ENCODE measurements at places on chromosomes 2 and 18. TPM values are rescaled to one million over a fixed set of nuclear protein-coding genes. Genes with fewer than 3 reads are reported as not detected.
A peak's percentile ranks its signal among the peaks of the same experiment; 100 is the strongest.

Gene RAB11FIP5
- total RNA-seq, result 39.2 TPM

Gene CTNNA2
- total RNA-seq, result not detected

Gene INHBB
- 5.8 TPM for total RNA-seq

DNA sequence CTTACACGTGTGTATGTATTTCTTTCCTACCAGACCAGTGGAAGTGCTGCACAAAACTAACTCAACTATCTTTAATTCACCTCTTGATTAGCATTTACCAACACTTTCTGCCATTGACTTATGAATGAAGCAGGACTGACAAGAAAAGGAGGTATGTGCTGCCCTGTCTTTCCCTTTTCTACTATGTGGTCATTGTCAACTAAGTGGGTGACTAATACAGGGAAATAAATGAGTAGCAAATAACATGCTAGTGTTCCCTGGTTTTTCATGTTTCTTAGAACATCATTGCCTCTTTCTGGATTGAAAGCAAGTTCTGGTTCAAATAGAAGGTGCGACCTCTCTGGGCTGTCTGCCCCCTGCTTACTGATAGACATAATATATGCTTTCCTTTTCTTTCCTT lies 58.0 kb downstream of the LINC00305 start:
- DNase-seq, result no peak

Gene FOXI3
- total RNA-seq, result not detected

DNA sequence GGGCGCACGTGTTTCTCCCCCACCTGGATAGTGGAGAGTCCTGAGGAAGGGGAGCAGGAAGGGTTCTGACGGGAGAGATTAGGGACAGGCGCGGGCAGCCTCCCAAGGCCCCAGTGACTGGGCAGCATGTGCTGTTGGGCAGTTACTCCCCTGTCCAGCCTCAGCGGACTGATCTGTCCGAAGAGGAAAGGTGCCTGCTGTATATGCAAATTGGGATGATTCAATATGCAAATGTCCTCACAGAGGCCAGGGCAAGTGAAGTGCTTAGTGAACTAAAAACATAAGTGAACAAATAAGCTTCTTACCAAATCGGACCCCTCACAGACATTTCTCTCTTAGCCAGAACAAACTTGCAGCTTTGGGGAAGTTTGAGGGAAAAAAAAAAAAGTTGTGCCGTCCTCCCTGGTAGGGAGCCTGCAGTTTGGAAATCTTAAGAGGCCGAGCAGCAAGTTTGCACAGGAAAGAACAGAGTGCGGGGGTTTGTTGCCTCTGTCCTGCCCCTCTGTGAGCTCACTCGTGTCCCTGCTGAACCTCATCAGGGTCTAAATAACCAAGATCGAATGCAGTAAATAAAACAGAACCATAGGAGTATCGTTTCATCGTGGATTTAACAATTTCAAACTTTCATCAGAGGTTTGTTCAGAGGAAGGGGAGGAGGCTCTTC lies 141.4 kb downstream of the KCTD1 start:
- no peak for DNase-seq

DNA sequence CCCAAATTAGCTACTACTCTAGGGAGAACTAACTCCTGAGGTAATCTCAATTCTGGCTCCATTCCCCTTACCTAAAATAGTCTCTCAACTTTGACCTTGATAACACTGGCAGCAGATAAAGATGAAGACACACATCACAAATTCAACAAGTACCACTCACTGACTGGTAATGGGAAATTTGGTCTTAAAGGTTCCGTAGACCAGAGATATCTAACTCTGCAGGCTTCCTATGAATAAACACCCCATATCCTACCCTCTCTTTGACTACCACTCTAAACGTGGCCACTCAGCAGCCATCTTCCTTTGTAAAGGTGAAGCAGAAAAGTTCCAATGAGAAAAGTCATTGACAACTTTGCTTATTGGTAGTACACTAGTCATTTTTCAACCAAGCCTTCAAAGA lies 38.6 kb upstream of the GALNT5 start:
- DNase-seq, result no peak

Gene OLA1
- total RNA-seq, result 51.8 TPM

DNA sequence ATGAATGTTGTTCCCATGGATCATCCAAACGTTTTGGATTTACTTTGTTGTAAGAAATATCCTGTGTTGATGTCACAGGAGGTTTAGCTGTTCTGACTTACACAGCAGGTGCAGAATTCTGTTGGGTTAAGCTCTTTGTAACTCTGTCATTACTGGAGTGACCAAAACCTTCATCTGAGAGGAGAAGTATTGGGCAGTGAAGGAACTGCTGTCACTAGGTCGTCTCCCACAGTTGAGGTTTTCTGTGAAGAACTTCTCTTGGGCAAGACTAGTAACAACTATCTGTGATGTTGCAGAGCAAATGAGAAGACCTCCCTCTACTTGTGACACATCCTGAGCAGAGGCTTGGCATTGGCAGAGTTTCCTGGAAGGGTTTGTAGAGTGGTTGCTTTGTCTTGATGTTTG lies 2.9 kb downstream of the SPTBN1 start:
- no peak for DNase-seq

Gene ABCG5
- not detected for total RNA-seq

- no peak for DNase-seq
Measured at GRCh38 chr2:43194121-43194869, 32.1 kb downstream of the ZFP36L2 start.

Gene ALPG
- total RNA-seq, result not detected

Gene HDLBP
- 428 TPM for total RNA-seq

GRCh38 chr2:199862788-199863187 lies 11.8 kb upstream of the FTCDNL1 start:
- DNase-seq, result no peak

DNA sequence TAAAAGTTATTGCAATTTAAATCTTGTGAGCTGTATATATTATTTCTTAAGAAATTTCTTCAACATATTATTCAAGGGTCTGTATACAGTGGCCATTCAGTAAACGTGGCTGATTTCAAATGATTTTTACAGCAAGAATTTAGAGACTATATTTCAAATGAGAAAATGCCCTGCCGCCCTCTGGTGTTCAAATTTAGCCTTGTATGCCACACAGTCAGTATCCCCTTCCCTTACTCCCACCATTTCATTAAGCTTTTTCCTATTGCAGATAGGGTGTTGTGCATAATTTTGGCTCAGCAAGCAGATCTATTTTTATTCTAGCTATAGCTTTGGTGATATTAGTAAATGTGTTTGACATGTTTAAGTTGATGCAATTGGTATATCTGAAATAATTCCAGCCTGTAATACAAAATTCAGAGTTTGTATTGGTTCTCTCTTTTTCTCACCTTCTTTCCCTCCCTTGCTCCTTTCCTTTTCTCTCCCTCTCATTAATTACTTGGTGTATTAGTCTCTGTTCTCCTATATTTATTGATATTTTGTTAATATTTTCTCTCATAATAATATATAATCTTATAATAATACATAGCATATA lies 22.8 kb upstream of the SCN7A start:
- no peak for DNase-seq

Gene ADGRF3
- not detected for total RNA-seq

DNA sequence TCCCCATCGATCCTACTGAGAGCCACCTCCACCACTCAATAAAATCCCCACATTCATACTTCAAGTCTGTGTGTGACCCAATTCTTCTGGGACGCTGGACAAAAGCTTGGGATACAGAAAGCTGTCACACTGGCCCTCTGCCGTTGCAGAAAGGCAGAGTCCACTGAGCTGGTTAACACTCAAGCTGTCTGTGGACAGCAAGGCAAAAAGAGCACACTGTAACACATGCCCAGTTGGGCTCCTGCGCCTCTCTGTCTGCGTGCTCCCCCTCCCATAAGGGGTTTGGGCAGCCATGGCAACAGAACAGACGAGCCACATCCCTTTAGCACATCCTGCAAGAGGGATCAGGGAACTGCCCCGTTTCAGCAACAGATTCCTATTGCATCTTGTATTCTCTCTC lies 106.9 kb upstream of the RGPD4 start:
- no peak for DNase-seq

Gene SERPINB3
- not detected for total RNA-seq

- DNase-seq, result no peak
Measured at GRCh38 chr2:15034860-15035259, 402.3 kb downstream of the LRATD1 start.

GRCh38 chr2:37322368-37322767 lies 2.3 kb downstream of the PRKD3 start:
- no peak for DNase-seq

DNA sequence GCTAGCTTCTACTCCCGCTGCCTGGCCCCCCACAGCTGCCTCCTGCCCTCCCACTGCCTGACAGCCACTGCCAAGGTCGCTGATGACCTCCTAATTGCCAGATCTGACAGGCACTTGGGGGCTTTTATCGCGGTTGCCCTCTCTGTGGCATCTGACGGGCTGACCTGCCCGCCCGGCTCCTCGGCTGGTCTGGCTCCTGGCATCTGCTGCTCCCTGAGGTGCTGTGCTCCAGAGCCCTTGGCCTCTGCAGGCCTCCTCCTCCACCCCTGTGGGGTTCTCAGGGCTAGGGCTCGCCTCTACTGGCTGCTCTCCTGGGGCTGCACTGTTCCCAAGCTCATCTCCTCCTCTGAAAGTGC lies 43.1 kb downstream of the INHBB start:
- DNase-seq, result peak; percentile 70

GRCh38 chr18:77132369-77133050 lies at the start of gene MBP:
Gene MBP, minus strand, starts transcription at chr18:77132783. Its CDS starts 27,522 bp downstream, at chr18:77105261.
- peak; percentile 88 for DNase-seq

DNA sequence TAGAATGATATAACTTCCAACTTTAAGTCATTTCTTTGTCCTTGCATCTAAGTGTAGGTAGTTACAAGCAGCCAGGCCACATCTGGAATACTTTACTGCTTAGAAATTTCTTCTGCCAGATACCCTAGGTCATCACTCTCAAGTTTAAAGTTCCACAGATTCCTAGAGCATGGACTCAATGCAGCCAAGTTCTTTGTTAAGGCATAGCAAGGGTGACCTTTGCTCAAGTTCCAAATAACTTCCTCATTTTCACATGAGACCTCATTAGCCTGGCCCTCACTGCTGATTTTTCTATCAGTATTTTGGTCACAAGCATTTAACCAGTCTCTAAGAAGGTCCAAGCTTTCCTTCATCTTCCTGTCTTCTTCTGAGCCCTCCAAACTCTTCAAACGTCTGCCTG lies 7.8 kb upstream of the UGT1A9 start:
- DNase-seq, result no peak

DNA sequence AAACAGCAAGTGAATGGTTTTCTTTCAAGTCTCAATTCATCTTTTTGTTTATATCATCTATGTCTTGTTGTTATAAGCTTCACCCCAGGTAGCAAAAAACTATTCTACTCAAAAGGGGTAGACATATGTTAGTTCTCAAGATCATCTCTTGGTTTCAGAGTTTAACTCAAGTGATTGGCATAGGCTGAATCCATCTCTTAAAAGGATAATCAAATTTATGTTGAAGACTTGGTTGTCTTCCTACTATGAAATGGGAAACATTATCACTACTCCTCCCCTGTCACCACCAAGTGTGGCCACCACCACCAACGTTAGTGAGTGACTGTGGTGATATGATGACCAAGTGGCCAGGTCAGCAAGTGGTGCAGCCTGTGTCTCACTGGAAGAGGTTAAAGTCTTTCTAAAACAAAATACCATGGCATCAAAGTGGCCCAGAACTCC lies 1.5 kb downstream of the IL1B start:
- DNase-seq, result no peak

DNA sequence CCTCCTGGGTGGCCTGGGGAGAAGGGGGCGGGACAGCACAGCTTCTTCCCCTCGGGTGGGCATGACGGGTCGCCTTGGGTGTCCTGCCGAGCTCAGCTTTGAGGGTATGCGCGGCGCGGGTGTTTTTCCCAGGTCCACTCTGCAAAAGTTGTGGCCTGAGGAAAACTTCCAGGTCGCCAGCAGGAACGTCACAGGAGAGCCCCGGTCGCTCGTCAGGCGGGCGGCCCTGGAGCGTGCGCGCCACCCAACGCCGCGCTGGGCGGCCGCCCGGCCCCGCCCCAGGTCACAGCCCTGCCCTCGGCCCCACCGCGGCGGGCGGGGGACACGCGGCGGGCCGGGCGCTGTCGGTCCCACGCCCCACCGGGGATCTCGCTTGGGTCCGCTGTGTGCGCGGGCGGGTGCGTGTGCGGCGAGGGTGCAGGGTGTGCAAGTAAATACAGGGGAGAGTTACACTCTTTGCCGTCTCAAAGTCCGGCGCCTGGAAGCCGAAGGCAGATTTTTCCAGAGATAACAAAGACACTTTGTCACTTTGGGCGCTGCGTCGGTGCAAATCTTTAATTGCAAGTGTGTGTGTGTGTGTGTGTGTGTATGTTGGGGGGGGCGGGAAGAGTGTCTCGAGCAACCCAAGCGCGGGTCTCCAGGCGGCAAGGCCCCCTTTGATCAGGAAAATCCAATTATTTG lies 616 bp upstream of the SP5 start:
- DNase-seq, result no peak

GRCh38 chr2:100197631-100198153 lies 55.3 kb upstream of the AFF3 start:
- DNase-seq, result peak; percentile 91

Gene MC2R
- not detected for total RNA-seq

Gene WNT10A
- not detected for total RNA-seq

GRCh38 chr2:39732482-39732881 lies 46.6 kb downstream of the THUMPD2 start:
- no peak for DNase-seq

DNA sequence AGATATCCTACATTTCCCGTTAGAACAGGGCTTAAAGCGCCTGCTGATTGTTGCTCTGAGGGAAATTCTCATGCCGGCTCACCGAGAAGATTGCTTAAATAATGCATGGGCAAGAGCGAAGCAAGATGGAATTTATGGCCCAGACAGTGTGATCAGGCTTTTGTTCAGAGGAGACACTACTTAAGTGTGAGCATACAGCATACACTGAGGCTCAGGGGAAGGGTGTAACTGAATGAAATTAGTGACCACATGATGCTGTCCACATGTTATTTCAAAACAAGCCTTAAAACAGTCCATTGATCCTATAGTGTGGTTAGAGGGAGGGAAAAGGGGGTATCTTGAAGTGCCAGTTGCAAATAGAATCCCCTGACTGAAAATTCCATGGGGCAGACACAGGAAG lies 125.5 kb downstream of the RAPGEF4 start:
- no peak for DNase-seq

GRCh38 chr2:180125245-180125962 lies 118.3 kb upstream of the CWC22 start:
- DNase-seq, result peak; percentile 81

- peak; percentile 16 for DNase-seq
Measured at GRCh38 chr2:31004257-31004656, 134.0 kb downstream of the GALNT14 start.

DNA sequence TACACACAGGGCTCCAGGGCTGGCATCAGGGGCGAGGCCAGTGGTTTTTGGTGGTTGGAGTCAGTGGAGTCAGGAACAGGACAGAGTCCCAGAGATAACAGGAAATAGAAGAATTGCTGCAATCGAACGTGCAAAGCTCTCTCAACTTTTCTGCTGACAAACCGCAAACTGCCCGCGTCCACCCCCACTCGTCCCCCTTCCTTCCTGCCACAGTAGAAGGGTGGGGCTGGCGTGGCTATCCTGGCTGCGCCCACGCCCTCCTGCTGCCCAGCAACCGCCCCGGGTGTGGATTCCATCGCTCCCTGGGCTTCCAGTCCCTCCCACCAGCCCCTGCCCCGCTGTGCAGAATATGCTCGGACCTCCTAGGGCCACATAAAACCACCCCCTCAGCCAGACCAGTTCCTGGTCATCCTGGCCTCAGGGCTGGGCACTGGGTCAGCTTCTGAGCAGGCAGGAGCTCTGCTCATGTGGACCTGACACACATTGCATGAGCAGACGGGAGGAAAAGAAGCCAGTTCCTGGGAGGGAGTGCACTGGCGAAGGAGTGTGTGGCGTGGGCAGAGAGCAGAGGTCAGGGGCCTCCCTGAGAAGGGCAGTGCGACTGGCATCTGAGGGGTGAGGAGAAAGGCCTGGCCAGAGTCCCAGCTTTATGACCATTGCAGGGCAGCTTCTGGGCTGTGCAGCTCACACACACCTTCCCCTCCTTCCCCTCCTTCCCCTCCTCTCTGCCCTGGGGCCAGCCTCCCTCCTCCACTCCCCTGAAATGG lies 85.4 kb upstream of the ATG16L1 start:
- DNase-seq, result peak; percentile 90
